ENCODE measurements at places on chromosomes 7 and 10. TPM values are rescaled to one million over a fixed set of nuclear protein-coding genes. Genes with fewer than 3 reads are reported as not detected.

OR2A1 gene
- total RNA-seq: not detected

DNA sequence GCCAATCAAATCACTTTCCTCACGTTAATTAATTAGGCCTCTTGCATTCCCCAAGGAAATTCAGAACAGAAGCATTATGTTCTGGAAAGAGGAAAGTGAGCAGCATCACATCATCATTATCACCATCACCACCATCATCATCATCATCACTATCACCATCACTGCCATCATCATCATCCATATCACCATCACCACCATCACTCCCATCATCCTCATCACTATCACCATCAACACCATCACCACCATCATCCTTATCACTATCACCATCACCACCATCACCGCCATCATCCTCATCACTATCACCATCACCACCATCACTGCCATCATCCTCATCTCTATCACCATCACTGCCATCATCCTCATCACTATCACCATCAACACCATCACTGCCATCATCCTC is 31.4 kb upstream of the PLXNA4 start:
- peaks cover 2% of the 10 kb centered on the region for H3K27me3 ChIP-seq
- no peaks in the 10 kb centered on the region for H3K36me3 ChIP-seq
- H3K4me1 ChIP-seq: no peaks in the 10 kb centered on the region
- no peak overlapping the region for H3K4me3 ChIP-seq
- DNase-seq: no peak

- H3K27ac ChIP-seq: no peak overlapping the region
- no peak for DNase-seq
- peaks cover 5% of the 10 kb centered on the region for H3K36me3 ChIP-seq
- H3K27me3 ChIP-seq: no peaks in the 10 kb centered on the region
Measured at GRCh38 chr10:70122742-70123141, 9.9 kb downstream of the AIFM2 start.

- H3K27me3 ChIP-seq: no peaks in the 10 kb centered on the region
- no peaks in the 10 kb centered on the region for H3K36me3 ChIP-seq
- DNase-seq: no peak
- H3K4me3 ChIP-seq: no peak overlapping the region
- H3K4me1 ChIP-seq: no peaks in the 10 kb centered on the region
Measured at GRCh38 chr10:95277201-95277570, 13.6 kb downstream of the PDLIM1 start.

DNA sequence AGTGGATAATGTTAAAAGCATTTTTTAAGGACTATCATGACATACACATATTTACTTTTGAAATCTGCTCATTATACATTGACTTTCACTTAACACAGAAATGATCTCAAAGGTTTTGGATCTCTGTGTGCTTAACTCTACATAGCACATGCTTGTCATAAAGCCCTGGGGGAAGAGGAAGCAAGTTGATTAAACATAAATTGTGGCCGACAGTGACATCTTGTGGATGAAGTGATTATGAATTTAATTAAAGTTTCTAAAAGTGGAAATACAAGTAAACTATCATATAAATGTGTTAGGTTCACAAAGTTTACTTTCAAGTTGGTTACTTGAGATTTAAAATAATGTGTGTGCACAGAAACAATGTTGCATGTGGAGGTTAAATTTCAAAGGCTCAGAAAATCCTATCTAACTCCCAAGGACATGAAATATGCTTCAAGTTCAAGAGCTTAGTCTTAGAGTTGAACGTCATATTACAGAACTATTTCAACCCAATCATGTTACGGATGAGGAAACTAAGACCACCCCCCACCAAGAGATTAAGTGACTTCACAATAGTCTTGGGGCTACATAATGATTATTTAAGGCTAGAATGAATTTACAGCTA is 1247.8 kb downstream of the GATA3 start:
- H3K4me1 ChIP-seq: no peaks in the 10 kb centered on the region
- H3K27ac ChIP-seq: no peak overlapping the region
- DNase-seq: no peak
- H3K36me3 ChIP-seq: no peaks in the 10 kb centered on the region
- no peak overlapping the region for H3K4me3 ChIP-seq

Data from activated CD4-positive, alpha-beta memory T cell treated with anti-CD3 and anti-CD28 coated beads for 36 hours (primary cell).